HFFc6 (cell line): ENCODE measurements at places on chromosomes 13 and 19.

DNA sequence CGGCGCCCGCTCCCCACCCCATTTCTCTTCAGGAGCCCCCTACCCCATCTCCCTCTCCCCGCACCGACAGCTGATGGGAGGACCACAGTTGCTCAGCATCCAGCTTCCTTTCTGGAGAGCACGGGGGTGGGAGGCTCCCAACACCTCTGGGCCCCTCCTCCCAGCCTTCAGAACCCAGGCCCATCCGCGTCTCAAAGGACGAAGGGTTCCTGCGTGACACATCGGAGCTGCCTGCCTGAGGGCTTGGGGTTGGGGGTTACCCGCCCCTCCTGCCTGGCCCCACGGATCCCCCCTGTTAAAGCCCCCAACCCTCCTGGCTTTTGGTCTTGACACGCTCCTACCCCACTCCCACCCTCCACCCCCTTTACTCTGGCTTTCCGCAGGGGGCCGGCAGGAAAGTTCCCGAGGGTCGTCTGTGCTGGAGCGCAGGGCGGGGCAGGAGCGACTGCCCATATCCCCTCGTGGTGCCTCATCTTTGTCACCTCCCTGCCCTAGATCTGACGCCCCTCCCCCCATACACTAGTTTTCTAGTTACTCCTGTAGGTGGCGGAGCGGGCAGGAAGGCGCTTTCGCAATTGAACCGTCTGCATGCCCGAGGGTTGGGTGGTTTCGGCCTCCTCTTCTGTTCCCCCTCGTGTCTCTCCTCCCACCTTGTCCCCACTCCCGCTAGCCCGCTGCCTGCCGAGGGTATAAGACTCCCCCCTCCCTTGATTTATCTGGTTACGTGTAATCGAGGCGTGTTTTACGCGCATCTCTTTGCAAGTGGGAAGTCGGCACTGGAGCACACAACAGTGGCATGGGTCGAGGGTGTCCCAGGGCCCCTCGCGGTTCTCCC, 924 bp downstream of the TRAPPC5 start:
- H3K36me3 ChIP-seq: peaks cover 5% of the 10 kb centered on the region; the same call in 1 of the 2 replicates
- DNase-seq: peak; percentile 55
- peaks cover 13% of the 10 kb centered on the region for H3K27me3 ChIP-seq
- peaks cover 14% of the 10 kb centered on the region for H3K4me1 ChIP-seq
- peak overlapping the region; percentile 89 for H3K4me3 ChIP-seq

- H3K4me3 ChIP-seq: no peak overlapping the region
- peaks cover 12% of the 10 kb centered on the region for H3K4me1 ChIP-seq
- H3K36me3 ChIP-seq: peaks cover 35% of the 10 kb centered on the region
- H3K27ac ChIP-seq: no peak overlapping the region
- no peak for DNase-seq
- peaks cover 4% of the 10 kb centered on the region for H3K27me3 ChIP-seq
These were observed 12.1 kb downstream of the METTL21C start for GRCh38 chr13:102682727-102683126.

DNA sequence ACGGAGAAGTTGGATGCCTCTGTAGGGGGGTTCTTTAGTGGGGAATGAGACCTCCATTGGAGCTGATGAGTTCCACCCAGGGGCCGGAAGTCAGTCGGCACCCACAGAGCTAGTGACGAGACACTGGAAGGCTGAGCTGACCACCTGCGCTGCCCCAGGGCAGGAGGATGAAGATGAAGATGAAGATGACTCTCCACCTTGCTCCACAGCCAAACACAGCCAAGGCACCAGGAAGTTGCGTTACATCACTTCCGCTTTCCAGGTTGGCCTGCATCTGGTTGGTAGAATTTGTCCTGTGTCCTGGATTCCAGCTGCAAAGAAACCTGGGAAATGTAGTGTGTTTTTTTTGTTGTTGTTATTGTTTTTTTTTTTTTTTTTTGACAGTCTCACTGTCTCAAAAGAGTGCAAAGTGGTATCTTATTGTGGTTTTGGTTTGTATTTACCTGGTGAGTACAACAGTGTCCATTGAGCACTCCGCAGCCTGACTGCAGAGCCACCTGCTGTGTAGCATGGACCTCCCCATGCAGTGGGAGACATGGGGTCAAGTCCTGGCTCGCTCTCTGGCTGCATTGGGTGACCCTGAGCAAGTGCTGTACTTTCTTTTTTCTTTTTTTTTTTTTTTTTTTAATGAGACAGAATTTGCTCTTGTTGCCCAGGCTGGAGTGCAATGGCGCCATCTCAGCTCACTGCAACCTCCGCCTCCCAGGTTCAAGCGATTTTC, 1.9 kb downstream of the TBC1D17 start:
- no peak overlapping the region for H3K27ac ChIP-seq
- no peaks in the 10 kb centered on the region; the same call in 1 of the 2 replicates for H3K27me3 ChIP-seq
- no peak overlapping the region for H3K4me3 ChIP-seq
- DNase-seq: no peak
- H3K4me1 ChIP-seq: peaks cover 23% of the 10 kb centered on the region

GRCh38 chr13:24642219-24642618, 38.0 kb upstream of the ATP12A start:
- H3K4me1 ChIP-seq: no peaks in the 10 kb centered on the region
- H3K4me3 ChIP-seq: no peak overlapping the region
- no peak for DNase-seq
- no peaks in the 10 kb centered on the region for H3K36me3 ChIP-seq
- peaks cover 8% of the 10 kb centered on the region for H3K27me3 ChIP-seq
- no peak overlapping the region for H3K27ac ChIP-seq
